Activated CD4-positive, alpha-beta T cell treated with anti-CD3 and anti-CD28 coated beads, Interleukin-2, amount 50 U/mL, for 4 hours (primary cell): ENCODE measurements at places on chromosomes 5 and 9.

DNA sequence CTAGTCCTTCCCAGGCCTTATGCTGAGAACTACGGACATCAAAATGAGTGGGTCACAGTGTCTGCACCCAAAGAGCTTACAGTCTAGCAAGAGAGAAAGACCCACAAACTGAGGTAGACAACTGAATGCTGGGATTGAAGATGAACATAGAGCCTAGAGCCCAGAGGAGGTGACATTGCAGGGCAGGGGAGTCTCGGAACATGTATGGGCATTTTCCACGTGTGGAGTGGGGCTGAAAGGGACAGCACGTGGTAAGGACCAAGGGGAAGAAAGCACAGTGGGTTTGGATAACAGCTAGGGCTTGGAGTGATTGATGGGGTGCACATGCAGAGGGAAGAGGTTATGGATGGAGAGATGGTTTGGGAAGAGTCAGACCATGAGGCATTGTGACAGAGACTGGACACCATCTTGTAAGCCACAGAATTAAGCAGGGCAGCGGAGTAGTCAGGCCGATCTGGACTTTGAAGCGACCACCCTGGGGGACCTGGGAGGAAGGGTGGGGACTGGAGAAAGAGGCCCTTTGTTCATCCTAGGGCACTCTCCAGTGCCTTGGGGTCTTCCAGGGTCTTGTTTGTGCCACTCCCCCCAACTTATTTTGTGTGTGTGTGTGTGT lies 47.5 kb upstream of the SH3PXD2B start:
- no peak for DNase-seq

GRCh38 chr9:5850724-5851122 lies 17.8 kb upstream of the ERMP1 start:
- DNase-seq = no peak

DNA sequence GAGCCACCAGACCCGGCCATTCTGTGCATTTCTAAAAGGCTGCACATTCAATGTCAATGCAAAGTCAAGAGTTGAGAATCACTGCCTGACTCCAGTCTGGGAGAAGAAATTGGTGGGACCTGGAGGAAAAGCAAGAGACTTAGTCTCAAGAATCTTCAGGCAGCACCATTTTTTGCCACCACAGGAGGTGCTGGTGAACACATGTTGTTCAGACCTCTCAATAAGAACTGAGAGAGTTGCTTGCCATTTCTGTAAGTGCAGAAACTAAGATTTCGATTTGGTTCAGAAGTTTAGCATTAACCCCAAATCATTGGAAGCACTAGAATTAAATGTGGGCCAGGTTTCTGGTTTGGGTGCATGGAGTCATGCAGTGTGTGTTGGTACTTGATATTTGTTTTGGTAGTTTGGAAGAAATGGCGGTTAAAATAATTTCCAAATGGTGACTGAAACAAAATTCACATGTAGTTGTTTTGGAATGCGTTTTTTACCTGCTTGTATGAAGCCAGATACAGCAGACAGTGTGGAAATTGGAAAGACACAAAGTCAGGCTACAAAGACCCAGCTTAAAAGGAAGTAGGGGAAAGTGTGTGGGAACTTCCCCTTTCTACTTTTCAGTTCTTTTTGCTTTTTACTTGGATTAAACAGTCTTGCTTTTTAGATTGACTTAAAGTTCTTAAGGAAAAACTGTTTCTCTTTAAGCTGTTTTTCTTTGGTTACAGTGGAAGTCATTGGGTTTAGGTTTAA lies 20.4 kb downstream of the PDE8B start:
- no peak for DNase-seq

DNA sequence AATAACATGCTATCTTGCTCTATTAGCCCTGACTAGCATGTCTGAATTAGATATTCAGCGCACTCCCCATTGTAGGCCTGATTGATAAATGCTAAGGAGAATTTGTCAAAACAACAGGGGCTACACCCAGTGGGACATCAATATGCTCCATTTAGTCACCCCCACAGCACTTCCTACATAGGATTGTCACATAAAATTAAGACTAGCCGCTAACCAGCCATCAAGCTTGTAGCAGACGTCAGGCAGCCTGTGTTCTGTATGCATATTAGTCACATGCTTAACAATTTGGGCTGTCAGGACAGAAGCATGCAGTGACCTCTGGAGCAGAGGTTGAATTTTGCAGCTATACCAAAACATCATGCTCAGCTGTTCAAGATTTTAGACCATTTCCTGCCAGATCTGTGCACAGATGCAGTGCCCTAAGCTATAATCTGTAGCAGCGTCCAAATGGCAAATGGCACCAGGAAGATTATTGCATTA lies 197.4 kb upstream of the ISL1 start:
- DNase-seq = no peak

DNA sequence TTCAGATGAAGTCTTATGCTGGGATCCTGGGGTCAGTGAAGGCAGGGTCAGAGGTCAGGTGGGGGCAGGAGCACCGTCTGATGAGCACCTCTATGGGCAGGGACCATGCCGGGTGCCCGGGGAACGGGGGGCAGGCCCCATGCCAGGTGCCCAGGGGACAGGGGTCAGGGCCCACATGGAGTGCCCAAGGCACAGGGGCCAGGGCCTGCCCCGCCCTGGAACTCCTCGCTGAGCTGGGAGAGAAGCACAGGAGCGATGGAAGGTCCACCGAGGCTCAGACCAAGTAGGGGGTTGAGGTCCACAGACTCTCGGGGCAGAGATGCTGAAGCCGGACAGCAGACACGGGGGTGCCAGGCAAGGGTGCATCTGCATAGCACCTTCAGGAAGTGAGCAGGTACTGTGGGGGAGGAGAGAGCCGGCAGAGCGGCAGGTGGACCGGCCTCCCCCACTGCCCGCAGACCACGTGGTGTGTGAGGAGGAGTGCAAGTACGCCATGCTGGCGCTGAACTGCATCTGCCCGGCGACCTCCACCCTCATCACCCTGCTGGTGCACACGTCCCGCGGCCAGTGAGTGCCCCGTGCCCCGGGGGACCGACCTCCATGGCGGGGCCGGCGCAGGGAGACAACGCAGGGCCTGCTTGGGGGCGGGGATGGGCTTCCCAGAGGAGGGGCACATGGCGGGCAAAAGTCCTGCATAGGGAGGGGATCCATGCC lies 67.7 kb downstream of the KCNT1 start:
- no peak for DNase-seq

GRCh38 chr5:168578006-168578405 lies 1.2 kb downstream of the PANK3 start:
- no peak for DNase-seq

DNA sequence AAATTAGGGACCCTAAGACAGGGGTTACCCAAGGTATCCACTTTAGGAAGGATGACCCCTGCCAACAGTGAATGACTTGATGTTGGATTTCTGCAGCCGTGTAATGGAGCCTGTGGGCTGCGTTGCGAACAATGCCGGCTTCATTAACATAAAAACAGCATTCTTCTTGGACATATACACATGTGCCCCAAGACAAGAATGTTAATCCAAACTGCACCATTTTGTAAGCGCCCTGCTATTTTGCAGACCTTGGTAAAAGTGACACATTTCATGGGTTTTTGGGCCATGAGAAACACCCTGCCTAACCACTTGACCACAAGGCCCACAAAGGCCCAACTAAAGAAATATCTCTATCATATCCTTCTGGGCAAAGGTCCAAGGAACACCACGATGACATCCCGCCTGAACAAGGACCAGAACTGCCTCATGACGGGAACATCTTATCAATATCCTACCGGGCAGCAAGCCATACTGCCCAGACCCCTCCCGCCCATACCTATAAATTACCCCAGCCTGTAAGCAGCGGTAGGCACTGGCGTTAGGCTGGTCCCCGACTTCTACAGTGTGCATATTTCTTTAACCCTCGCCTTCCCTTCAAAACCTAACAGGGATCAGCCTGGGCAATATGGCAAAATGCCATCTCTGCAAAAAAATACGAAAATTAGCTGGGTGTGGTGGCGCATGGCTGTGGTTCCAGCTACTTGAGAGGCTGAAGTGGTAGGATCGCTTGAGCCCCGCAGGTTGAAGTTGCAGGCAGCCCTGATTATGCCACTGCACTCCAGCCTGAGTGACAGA lies 9.7 kb upstream of the PDCD1LG2 start:
- no peak for DNase-seq

DNA sequence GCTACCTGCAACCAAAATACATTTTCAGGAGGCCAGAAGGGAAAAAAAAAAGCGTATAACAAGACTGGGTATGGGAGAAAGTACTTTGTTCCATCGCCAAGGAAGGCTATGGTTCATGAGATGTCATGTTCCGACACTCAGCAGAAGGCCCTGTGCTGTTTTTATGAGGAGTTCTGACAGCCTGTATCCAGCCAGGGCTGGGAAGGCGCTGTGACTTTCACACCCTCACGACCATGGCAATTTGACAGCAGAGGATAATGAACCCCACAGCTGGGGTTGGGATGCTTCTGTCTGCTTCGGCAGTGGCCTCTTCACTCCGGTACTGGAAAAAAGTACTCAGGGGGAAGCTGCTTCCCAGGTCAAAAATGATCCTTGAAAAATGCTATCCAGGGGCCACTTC lies 154.4 kb downstream of the PRELID2 start:
- DNase-seq = no peak

- DNase-seq = peak; percentile 26
These were observed 50.9 kb upstream of the CEMIP2 start for GRCh38 chr9:71819115-71819739.

- no peak for DNase-seq
These were observed 242.5 kb downstream of the PBX3 start for GRCh38 chr9:125989524-125990180.

DNA sequence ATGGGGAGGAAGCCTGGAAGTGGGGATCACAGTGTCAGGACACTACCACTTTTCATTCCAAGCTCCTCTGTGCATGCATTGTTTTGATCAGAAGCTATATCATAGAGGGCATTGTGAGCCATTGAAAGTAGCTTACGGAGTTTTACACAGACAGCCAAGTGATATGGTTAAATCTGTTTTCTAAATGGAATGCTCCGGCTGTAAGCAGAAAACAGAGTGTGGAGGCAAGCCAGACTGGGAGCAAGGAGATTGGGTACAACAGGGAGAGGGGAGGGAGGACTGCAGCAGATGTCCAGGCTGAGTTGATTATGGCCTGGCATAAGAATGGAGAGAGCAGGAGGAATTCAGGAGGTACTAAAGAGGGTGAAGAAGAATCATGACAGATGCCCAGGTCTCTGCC lies 15.5 kb upstream of the SOWAHA start:
- DNase-seq = no peak

- no peak for DNase-seq
These were observed 255.2 kb downstream of the TMEM167A start for GRCh38 chr5:82821846-82822633.

GRCh38 chr9:84620338-84620737 lies 49.2 kb upstream of the NTRK2 start:
- no peak for DNase-seq

DNA sequence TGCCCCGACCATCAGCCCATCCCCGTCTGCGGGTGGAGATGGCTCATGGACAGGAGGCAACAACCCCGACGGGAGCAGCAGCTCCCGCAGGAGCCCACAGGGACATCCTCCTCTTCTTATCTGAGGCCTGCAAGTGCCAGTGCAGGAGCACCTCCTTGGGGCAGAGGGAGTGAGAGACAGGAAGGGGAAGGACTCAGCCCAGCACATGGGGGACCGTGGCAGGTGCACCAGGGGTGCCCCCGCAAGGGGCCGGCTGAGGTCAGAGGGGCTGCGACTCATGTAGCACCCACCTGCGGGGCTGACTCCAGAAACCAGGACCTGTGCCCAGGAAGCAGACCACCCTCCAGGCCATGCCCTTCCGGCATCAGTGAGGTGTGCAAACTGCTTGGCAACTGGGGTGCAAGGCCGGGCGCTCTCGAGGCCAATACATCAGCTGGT lies 259.8 kb upstream of the ADAMTS16 start:
- no peak for DNase-seq

GRCh38 chr9:122251351-122251750 lies 13.3 kb downstream of the RBM18 start:
- DNase-seq = no peak

DNA sequence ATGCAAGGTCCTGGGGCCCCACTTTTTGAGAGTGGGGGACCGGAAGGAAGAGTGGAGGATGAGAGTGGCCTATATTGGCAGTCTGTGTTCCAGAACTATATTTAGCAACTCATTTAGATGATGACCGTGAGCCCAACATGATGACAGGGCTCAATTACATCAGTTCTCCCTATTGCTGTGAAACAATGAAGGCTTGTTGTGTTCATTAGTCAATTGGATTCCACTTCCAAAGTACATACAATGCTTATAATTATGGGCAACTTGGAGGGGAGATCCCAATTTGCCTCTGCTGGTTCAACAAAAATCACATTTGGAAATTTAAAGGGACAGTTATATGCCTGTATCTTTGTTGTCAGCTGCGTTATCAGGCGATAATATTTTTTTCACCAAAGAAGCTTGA lies 91.1 kb downstream of the TARS1 start:
- DNase-seq = no peak

DNA sequence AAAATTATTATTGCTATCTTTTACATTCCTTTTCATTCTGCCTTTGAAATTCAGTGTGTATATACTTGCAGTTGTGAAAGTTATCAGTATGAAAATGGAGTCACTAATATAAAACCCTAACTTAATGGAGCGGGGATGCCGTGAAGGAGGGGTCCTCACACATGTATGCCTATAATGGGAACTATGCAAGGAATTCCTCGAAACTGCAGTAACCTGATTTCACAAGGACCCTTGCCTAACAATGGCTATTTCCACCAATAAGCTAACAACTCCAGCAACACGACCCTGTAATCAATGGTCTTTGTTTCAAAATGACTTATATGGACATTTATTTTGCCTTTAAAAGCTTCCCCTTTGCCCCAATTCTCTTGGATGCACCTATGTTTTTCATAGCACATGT lies 12.6 kb upstream of the MLLT3 start:
- no peak for DNase-seq

GRCh38 chr5:174794931-174795672 lies 70.7 kb downstream of the MSX2 start:
- DNase-seq = no peak

DNA sequence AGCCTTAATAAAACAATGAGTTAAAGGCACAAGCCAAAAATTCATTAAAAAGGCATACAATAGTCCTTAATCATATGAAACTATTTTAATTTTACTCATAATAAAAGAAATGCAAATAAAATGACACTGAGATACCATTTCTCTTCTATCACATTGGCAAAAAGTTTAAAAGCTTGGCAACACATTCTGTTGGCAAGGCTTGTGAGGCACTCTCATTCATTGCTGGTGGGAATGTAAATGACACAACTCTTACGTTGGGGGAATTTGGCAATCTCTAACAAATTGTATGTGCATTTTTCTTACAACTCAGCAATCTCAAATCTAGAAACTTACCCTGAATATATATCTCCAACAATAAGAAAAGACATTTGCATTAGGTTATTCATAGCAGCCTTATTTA lies 111.6 kb downstream of the PRELID2 start:
- no peak for DNase-seq

- no peak for DNase-seq
These were observed 29.4 kb downstream of the RHOBTB3 start for GRCh38 chr5:95760273-95761191.

GRCh38 chr5:11234501-11234911 lies 473.5 kb upstream of the DAP start:
- no peak for DNase-seq

GRCh38 chr5:9207817-9208418 lies 338.0 kb downstream of the SEMA5A start:
- DNase-seq = no peak
